AG08396 (cell line): ENCODE measurements at places on chromosomes 4 and X.

- peak; percentile 16 for DNase-seq
Observed at GRCh38 chr4:95548738-95549245, at the start of gene UNC5C. Gene UNC5C, minus strand, starts transcription at chr4:95548973.

- peak; percentile 12 for DNase-seq
Observed at GRCh38 chrX:13750204-13750603, 15.7 kb downstream of the OFD1 start.

GRCh38 chr4:78764498-78764961 is 11.6 kb upstream of the BMP2K start:
- DNase-seq = no peak

DNA sequence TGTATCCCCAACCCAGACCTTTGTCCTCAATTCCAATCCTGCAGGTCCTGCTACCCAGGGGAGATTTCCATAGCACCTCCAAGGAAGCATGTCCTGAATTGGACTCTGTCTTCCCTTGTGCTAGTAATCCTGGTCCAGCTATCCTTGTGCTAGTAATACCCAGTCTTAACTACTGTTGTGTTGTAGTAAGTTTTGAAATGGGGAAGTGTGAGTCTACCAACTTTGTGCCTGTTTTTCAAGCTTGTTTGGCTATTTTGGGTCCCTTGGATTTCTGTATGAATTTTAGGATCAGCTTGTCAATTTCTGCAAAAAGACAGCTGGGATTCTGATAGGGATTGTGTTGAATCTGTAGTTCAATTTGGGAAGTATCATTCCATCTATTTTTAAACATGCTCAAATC is 51.4 kb downstream of the CD99L2 start:
- no peak for DNase-seq

DNA sequence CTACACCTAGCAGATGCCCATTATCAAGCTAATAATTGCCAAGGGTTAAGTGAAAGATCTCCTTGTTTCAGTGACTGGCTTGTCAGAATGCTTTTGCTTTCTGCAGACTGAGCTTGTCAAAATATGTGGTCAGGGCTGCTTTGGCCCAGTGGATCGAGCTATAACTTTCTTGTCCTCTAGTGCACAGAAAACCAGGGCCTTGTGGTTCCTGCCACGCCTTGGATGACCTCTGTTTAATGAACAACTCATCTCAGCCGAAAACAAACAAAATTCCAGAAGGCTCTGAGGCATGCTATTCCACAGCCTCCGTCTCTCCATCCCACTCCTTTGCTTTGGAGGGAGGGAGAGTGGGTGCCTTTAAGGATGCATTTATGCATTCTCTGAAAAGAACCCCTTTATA is 11.3 kb downstream of the EVC start:
- DNase-seq = peak; percentile 67

DNA sequence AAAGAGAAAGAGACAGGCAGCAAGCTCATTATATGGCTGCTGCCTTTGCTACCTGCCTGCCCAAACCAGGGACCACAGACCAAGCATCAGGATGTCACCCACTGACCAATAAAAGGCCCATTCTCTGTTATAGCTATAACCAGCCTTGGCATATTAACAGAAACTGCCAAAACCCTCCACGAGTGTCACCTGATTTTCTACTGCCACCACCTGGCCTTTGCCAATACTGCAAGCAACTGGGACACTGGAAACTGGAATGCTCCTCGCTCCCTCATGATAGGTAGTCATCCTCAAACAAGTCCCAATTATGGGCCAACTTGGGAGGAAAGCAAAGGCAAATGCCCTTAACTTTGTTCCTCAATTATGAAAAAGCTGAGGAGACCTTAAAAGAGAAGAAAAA is 76.0 kb downstream of the SPIN4 start:
- DNase-seq = peak; percentile 29

- no peak for DNase-seq
Observed at GRCh38 chr4:34950926-34951325, 1293.4 kb downstream of the ARAP2 start.

DNA sequence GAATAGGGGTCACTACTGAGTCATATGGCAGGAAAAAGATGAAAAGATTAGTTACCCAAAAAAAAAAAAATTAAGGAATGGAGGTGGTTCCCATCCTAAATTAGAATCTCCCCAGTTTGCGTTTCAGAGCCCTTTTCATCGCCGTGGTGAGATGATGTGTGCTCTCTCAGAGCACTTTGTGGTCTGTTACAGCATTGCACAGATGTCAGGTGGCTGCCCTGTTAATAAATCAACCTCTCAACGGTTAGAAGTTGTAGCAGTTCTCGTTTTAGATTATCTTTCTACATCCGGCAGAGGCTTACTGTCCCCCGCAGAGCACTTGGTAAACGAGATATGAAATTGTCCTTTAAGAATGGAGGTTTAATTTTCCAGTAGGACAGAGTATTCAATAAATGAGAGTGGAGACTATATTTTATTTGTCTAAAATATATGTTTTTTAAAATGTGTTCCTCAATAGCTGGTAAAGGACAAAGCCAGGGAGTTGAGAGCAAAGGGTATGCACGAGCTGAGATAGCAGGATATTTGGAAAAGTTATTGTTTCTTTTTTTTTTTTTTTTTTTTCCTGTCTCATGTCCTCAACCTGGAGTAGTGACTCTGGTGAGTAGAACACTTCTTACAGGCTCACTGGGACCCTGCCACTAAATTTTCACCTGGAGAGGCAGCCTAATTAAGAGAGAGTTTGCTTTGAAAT is 26.9 kb downstream of the AFF1 start:
- no peak for DNase-seq

DNA sequence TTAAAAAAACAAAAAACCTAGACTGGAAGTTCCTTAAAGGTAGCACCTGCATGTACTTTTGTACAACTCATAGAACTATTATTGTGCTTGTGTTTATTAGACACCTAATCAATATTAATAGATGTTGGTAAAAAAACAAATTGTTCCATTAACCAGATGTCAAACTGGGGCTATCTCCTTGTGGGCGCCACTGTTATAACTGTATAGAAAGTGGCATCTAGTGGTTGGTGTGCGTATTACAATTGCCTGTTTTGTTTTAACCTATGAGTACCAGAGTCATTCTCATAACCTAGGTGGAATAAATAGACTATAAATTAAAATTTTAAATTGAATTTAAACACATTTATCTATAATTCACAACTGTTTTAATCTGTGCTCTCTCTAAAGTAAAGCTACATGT is 97.4 kb downstream of the COL4A5 start:
- peak; percentile 14 for DNase-seq

DNA sequence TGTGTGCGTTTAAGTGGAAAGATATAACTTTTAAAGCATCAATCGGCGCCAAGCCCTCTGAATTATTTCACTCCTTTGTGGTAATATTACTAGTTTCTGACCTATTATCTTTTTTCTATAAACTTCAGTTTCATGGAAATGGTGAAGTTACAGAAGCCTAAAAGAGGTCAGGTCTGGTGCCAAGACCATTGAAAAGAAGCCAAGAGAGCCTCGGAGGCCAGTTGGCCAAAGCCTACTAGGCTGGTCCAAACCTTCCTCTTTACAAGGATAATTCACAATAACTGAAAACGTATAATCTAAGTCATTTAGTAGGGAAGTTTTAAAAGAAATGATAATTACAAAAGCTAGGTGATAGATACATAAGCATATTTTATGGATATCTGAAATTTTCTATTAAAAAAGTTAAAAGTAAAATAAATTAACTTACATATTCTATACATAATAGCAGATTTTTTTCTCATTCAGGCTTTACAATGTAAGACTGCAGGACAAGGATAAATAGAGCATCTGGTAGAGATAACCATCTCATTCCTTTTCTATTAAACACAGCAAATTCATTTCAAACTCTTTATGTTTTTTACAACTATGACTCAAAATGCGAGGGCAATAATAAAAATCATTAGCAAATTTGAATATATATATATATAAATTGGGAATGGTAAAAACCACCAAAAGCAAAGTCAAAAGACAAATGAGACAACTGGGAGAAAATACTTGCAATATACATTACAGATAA is 49.2 kb downstream of the WDFY3 start:
- no peak for DNase-seq

DNA sequence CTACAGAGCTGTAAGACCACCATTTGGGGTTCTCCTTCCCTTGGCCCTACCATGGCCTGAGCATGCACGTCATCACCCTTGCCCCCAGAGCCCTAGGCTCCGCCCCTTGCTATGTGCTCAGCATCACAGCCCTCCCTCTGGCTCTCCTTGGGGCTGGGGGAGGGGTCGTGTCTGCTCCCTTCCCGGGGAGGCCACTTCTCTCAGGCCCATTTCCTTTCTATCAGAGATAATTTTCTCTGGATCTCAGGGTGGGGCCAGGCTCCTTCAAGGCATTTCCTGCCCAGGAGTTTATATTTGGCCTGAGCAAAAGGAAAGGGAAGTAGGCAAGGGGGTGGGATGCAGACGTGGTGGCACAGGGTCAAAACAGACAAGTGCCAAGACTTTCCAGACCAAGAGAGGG is 55.9 kb downstream of the STARD8 start:
- no peak for DNase-seq

GRCh38 chr4:110049951-110050925 is 137.6 kb downstream of the EGF start:
- peak; percentile 47 for DNase-seq

GRCh38 chr4:110742143-110742542 is 119.3 kb upstream of the PITX2 start:
- DNase-seq = no peak

DNA sequence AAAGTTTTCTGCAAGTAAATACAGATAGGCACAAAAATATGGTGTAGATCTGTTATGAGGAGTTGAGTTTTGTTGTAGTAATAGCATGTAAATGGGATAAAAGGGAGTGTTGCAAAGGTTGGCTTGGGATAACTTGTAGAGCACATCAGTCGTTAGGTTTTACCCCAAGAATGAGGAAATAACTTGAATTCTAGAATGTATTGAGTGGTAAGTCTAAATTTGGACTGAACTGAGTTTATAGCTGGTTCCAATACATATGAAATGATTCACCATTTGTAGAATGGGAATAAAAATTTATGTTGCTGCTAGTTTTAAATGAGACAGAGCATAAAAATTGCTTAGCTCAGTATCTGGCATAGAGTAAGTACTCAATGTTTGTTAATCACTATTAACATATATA is 719.2 kb downstream of the FSTL5 start:
- DNase-seq = no peak

GRCh38 chrX:21616386-21616785 is 41.7 kb downstream of the KLHL34 start:
- DNase-seq = no peak

- no peak for DNase-seq
Observed at GRCh38 chr4:163300445-163300844, 32.0 kb downstream of the NPY1R start.

DNA sequence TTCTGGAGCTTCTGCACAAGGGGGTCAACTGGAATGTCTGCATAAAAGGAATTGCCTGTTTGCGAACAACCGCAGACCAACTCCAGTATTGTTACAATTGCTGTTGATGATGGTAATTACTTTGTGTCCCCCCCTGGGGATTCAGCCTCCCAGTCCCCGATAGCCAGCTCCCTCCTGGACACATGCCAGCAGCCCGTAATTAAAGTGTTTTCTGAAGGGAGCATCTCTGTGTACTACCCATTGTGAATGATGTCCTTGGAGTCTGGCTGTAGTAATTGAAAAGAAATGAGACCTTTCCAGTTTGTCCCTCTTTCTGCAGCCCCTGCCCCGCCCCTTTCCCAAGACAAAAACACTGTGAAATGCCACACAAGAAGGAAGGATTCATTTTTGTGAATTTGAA is 377.1 kb upstream of the LCORL start:
- DNase-seq = no peak

DNA sequence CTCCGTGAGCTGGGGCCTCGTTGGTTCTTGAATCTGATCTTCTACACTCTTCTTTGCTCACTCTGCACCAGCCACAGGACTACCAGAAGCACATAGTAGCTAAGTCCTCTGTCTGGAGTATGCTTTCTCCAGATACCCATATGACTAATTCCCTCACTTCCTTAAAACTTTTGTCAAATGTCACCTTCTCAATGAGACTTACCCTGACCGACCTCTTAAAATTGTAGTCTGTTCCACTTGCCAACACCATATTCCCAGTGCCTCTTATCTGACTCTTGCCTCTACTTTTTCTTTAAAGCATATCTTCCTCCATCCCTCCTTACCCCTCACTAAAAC is 10.0 kb downstream of the PARM1 start:
- no peak for DNase-seq

DNA sequence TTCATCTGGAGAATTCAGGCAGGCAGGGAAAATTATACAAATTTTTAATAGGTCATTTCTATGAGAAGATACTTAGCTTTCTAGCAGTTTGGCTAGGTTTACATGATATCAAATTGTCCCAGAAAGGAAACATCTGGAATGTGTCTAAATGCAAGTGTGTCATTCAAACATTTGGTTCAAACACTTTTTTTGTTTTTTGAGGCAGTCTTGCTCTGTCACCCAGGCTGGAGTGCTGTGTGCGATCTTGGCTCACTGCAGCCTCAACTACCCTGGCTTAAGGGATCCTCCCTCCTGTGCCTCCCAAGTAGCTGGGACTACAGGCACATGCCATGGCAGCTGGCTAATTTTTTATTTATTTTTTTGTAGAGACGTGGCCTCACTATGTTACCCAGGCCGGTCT is 31.6 kb downstream of the SPARCL1 start:
- no peak for DNase-seq

GRCh38 chr4:1887052-1887451 is 15.9 kb downstream of the NSD2 start:
- no peak for DNase-seq

- no peak for DNase-seq
Observed at GRCh38 chr4:107094976-107095375, 58.9 kb upstream of the DKK2 start.

- DNase-seq = peak; percentile 16
Observed at GRCh38 chrX:103628386-103629317, at the start of gene TCEAL1. Gene TCEAL1, plus strand, starts transcription at chrX:103628975. Its CDS starts 942 bp downstream, at chrX:103629917.

DNA sequence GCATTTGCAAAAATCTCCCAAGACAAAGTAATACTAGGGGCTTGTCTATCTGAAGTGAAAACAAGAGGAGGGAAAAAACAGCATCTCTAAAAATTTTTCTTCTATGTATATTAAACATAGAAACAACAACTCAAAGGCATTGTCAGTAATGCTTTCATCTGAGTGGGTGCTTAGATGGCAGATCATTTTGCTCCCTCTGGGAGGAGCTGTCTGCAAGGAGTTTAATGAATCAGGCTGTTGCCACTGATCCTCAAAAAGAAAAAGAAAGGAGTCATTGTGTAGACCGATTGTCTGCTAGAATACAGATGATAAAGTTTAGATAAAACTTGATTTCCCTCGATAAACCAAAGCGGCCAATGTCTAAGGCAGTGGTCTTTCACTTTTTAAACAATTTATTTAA is 49.7 kb upstream of the KLHL8 start:
- DNase-seq = peak; percentile 30

GRCh38 chr4:178480105-178480504 is 1037.9 kb upstream of the AGA start:
- DNase-seq = no peak

DNA sequence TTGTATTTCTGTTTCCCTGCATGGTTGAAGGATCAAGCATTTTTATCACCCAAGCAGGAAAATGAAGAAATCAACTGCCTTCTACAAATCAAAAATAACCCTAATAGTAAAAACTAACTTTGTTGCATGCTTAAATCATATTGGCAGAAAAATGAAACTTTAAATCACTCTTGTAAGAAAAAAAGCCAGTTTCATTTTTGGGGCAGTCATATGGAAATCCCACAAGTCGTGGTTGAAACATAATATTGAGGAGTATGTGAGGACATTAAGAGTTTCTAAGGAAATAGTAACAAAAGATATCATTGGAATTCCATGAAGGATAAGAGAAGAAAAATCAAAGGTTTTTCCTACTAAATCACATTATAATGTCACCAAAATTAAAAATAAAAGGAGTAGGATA is 8.4 kb downstream of the TEC start:
- DNase-seq = no peak
